Thoracic aorta (tissue), 2 donors: ENCODE measurements at places on chromosomes 16 and 17.

DNA sequence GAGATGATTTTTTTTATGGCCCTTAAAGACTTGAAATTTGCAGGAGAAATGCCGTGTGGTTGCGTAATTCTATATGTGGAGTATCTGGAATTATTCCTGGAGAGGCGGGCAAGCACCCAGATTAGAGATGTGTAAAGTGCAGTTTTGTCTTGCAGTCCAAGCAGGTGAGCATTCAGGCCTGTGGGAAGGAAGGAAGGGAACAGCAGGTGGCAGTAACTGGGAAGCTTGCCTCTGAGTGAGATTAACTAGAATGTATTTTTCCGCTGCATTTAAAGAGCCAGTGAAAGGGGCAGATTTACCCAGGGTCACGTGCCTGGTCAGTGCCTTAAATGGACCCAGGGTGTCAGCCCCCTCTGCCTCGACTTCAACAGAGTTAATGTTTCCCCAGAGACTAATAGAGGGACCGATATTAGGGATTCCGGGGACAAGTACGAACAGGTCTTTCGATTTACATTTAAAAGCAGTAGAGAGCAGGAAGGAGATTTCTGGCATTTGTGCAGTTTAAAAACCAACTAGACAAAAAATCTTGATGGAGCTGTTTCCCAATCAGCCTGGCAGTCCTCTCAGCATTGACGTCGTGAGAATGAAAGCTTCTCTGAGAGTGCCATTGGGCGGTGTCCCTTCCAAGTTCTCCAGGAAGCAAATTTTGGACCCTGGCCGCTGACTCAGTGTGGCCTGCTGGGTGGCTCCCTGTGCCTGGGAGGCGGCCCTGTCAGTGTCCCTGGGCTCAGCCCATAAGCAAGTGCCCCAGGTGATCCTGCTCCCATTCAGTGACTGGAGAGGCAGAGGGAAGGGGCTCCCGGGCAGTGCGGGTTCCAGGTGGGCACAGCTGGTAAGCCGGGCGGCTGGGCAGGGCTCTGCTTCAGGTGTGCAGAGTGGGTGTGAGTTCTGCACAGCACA is 38.2 kb downstream of the KSR1 start:
- DNase-seq = peak; percentile 45

DNA sequence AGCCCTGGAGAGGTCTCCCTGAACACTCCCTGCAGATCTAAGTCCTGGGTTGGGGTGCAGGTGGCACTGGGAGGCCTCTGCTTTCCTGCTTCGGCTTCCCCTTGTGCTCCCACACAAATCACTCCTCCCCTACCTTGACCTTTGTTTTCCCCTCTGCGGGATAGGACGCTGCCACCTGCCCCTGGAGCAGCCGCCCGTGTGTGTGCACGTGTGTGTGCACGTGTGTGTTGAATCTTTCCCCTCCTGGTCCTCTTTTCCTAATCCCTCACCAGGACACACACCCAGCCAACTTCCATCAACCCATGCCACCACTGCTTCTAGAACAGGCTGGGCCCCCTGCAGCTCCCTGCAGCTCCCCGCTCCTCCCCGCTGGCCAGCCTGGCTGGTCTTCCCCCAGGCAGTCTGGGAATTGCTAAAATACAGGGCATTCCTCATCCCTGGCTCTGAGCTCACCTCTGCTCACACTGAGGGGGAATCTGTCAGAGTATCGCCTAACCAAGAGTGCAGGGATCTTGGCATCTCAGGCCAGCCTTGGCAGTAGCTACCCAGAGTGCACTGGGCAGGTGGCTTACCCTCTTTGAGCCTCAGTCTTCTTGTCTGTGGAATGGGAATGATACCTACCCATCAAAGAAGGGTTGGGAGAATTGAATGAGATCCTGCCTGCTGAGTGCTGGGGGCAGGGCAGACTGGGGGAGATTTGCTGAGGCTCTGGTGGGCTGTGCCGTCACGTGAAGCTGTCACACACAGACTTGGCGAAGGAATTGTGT is 198.5 kb downstream of the NTN1 start:
- no peak for DNase-seq

DNA sequence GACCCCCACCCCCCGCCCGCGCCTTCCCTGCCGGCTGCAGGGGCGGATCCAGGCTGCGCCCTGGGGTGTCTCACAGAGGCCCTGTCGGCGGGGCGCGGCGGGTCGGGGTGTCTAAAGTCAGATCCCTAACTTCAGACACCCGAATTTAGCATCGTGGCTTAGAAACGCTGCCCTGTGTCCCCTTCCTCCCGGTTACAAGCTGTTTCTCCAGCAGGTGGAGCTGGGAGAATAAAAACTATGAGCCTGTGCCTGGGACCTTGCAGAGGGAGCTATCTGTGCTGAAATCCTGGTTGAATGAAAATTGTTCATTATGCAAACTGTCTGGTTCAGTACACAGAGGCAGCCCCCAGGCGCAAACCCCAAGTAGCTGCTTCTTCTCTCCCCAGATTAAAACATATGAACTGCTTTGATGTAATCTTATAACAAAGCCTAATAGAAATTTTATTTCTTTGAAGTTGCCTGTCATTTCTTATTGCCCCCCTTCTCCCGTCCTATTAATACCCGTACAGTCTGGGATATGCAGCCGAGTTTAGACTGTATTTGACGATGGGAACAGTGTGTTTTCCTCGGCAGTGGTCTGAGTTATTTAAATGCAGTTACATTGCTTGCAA is 79.0 kb downstream of the RPA1 start:
- peak; percentile 7 for DNase-seq

DNA sequence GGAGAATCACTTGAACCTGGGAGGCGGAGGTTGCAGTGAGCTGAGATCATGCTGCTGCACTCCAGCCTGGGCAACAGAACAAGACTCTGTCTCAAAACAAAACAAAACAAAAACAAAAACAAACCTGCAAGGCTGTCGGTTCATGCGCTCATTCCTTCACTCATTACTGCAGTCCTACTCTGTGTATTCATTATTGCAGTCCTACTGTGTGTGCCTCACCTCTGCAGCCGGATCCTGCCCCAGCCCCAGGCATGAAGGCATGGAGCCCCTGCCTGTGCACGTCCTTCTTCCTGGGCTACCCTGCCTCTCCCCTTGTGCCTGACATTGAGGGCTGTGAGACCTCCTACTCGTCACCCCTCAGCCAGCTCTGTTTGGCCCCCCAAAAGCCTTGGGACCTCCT is 57.6 kb downstream of the TMEM235 start:
- no peak for DNase-seq

DNA sequence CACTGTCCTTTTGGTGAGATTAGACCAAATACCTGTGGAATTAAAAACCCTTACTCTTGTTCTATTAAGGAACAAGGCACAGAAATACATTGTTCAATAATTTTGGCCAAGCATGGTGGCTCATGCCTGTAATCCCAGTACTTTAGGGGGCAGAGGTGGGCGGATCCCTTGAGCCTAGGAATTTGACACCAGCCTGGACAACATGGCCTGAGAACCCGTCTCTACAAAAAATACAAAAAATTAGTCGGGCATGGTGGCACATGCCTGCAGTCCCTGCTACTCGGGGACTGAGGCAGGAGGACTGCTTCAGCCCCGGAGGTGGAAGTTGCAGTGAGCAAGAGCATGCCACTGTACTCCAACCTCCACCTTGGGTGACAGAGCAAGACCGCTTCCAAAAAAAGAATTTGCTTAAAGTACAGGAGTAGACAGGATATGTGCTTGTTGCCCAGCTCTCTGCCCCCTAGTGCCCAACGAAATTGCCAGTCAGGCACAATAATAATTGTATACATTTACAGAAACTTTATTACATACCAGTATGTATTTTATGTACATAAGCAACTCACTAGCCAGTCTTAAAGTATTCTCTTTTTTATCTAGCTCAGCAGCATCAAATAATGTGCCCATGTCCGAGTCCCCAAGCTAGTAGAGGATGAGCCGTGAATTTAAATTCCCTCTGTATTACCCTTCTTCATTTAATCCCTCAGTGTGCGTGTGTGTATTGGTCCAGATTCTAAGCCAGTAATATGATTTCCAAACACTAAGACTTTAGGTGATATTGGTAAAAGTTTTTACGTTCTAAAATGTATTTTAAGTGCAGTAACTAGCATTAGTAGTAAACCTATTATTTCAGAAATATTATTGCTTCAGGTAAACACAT is 1.4 kb downstream of the THUMPD1 start:
- DNase-seq = no peak

DNA sequence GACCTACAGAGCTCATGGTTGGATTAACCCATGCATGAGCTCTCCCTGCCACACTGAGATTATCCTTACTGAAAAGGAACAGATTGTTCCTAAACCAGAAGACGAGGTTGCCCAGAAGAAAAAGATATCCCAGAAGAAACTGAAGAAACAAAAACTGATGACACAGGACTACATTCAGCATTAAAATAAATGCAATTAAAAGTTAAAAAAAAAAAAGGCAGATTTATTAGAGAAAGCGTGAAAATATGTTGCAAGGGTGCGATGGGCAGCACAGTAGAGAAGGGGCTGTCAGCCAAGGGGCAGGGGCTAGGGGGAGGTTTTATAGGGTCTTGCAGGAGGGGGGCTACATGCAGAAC is 40.2 kb upstream of the BPTF start:
- no peak for DNase-seq

DNA sequence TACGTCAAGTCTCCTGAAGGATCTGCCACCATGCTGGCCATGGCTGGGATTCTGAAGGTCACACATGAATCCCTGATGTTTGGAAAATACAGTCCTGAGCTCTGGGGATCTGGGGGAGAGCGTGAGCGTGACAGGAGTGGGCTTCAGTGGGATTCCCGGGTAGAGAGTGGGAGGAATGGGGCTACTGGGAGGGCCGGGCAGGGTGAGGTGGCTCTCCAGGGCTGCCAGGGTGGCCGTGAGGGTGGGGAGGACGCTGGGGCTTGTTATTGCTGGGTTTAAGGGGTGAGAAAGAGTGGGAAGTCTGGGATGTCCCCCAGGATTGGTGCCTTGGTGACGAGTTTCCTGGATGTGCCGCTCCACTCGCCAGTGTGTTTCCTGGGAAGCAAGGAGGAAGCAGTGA is 31.3 kb downstream of the FOXL1 start:
- no peak for DNase-seq

DNA sequence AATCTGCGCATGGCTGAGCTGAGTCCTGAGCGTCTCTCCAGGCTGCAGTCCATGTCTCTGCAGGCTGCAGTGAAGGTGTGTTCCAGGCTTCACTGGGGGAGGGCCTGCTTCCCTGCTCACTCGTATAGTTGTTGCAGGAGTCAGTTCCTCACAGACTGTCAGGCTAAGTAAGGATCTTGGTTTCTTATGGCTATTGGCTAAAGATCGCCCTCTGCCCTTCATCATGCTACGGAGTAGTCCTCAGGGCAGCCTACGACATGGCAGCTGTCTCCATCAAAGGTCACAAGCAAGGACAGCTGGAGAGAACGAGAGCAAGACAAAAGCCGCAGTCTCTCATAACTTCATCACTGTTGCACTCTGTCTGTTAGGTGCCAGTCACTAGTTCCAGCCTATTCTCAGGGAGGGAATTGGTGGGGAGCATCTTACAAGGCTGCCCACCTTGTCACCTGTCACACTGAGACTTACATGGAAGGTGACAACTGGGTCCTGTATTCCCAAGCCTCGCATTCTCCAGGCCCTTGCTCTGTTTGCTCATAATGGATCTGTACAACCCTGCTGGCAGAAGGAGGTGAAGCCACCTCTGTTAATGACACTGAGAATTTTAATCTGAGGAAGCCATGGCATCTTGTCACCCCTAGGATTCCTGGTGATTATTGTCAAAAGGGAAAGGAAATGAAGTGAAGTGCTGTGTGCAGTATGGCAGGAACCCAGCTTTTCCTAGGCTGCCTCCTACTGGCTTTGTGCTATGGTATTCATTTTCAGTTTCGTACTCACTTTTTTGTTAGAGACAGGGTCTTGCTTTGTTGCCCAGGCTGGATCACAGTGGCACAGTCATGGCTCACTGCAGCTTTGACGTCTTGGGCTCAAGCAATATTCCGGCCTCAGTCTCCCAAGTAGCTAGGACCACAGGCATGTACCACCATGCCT is 43.4 kb downstream of the MFSD11 start:
- no peak for DNase-seq

- no peak for DNase-seq
Observed at GRCh38 chr16:66856801-66857200, 12.6 kb downstream of the CA7 start.

- DNase-seq = no peak
Observed at GRCh38 chr16:84893849-84894599, 74.2 kb downstream of the CRISPLD2 start.

GRCh38 chr17:63446753-63447470 is 806 bp upstream of the CYB561 start:
- no peak for DNase-seq

GRCh38 chr17:4788159-4788806 is 481 bp upstream of the GLTPD2 start:
- no peak for DNase-seq

DNA sequence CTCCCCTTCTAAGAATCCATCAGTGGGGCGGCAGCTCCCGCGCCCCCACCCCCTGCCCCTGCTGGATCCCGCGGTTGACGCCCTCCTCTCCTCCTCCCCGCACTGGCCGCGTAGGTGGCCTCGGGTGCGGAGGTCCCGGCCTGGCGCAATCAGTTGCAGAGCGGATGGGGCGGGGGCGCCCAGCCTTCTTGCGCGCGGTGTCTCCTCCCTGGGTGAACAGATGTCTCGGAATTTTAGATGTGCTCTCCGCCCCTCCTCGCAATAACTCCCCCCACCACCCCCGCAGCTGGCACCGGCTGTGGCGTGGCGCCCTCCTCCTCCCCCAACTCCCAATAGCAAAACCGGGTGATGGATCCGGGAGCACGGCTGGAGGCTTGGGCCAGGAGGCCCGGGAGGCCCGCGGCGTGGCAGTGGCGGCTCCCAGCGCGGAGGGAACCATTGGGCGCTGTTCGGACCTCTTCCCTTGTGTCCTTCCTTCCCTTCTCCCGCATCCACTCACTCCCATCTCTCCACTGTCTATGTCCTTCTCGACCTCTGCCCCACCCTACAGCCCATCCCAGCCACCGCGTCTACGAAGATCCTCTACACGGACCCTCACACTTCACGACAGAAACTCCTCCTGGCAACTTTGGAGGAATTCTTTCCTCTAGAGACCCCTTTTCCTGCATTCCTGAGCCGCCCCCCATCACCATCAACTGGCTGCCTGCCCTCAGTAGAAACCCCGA is 11.0 kb downstream of the NEUROD2 start:
- no peak for DNase-seq

- no peak for DNase-seq
Observed at GRCh38 chr17:82943751-82944150, 103.9 kb upstream of the ZNF750 start.

- DNase-seq = no peak
Observed at GRCh38 chr17:20998571-20999043, 44.2 kb downstream of the USP22 start.

GRCh38 chr16:13194766-13195165 is 293.4 kb downstream of the SHISA9 start:
- DNase-seq = no peak

GRCh38 chr17:56300144-56300543 is 146.9 kb downstream of the ANKFN1 start:
- no peak for DNase-seq
